Stimulated activated CD4-positive, alpha-beta T cell treated with anti-CD3 and anti-CD28 coated beads, Interleukin-15, amount 100 ng/mL, for 24 hours (primary cell): ENCODE measurements at places on chromosomes 11 and 22.

- DNase-seq, result peak; percentile 48
Measured at GRCh38 chr22:26592421-26592891, 2.5 kb upstream of the TPST2 start.

DNA sequence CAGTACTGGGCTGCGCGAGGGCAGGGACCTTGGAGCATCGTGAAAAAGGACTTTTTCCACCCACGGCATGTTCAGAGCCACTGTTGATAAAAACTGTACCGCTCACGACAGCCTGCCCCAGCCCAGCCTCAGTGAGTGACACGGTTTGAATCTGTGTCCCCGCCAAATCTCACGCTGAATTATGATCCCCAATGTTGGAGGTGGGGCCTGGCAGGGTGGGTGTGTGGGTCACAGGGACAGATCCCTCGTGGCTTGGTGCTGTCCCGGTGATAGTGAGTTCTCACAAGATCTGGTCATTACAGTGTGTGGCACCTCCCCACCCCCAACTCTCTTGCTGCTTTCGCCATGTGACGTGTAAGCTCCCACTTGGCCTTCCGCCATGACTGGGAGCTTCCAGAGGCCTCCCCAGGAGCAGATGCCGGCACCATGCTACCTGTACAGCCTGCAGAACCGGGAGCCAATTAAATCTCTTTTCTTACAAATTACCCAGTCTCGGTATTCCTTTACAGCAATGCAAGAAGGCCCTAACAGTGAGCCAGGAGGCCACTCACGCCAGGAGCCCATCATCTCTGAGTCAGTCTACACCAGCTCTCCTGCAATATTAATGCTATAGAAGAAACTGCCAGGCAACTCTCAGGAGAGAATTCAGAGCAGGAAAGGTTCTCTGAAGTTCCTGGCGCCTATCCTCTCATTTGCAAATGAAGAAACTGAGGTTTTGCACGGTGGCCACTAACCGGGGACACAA is 1.3 kb downstream of the TOLLIP start:
- no peak for DNase-seq

DNA sequence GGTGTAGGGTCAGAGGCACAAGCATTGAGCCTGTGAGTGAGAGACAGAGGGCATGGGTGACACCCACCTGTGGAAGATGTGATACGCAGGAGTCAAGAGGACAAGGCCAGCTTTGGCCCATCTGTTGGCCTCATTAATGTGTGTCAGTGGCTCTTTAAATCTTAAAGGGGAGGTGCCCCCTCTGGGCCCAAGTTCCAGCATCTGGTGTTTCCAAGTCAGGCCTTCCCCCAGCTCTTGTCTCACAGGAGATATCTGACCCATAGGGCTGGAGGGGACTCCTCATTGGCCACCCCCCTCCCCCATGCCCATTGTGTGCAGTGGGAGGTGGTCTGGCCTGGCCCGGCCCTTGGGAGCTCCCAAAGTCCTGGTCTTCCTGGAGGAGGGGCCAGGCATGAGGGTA is 8.9 kb downstream of the KCNK7 start:
- DNase-seq, result no peak

DNA sequence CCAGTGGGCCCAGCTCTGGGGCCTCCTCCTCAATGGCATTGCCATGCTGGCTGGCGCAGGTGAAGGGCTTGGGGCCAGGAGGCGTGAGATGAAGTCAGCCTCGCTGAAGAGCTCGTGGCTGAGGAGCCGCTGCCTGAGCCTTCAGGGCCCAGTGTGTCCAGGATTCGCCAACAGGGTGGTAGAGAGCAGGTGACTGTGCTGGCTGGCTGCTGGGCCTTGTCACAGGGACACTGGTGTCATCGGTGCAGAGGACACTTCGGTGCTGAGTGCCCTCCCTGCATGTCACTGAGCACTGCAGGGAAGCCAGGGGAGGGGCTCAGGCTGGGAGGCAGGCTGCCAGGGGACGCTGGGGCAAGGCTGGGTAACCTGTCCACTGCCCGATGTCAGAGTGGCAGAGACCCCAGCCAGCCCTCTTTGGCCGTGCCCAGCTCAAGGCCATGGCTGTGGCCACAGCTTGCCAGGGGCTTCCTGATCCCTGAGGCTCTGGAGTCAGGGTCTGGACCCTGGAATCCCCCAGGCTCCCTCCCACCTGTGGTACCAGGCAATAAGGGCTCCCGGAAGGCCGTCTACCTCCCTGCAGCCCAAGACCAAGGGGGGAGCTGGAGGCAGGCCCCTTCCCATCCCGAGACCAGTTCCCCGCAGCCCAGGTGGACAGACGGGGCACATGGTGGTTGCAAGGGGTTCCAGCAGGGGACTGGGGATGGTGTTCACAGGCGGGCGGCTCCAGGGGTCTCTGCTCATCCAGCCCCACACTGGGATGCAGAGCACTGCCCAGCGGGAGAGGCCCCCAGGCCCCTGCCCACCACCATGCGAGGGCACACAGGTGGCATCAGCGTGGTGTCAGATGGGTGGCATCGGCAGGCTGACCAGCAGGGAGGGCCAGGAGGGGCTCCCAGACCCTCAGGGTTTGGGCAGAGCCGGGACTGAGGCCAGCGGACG is 63.9 kb downstream of the ARFGAP3 start:
- no peak for DNase-seq

GRCh38 chr11:93477684-93478234 is 65.4 kb downstream of the SMCO4 start:
- no peak for DNase-seq

DNA sequence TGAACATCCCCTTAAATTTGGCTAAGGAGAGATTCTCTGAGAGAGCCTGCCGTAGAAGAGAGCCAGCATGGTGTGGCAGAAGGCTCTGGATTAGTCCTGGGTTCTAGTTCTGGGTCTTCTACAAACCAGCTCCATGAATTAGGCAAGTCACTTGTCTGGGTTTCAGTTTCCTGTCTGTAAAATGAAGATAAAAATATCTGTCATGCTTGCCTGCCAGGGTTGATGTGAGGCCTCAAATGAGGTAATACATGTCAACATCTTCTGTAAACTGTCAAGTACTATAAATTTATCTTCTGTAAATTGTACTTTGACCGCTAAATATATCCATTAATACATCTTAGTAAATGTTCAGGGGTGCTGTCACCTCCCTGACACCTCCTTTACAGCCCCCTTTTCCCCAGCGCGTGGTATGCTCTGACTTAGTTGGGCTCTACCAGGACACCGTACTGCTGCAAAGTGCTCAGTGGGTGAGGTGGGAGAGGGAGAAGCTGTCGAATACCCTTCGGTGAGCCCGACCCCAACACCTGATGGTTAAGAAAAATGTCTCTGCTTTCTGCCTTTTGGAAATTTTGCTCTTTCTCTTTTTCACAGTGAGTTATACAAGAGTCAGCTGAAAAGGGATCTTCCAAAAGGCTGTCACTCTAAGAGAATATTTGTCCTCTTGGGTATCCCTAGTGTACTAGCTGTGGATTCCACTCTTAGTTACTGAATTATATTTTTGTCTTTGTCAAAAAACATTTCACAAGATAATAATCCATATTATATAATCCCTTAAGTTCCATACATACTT is 15.0 kb downstream of the RBX1 start:
- DNase-seq, result no peak

GRCh38 chr11:83156144-83156995 is 561 bp upstream of the PCF11 start:
- DNase-seq, result peak; percentile 98

DNA sequence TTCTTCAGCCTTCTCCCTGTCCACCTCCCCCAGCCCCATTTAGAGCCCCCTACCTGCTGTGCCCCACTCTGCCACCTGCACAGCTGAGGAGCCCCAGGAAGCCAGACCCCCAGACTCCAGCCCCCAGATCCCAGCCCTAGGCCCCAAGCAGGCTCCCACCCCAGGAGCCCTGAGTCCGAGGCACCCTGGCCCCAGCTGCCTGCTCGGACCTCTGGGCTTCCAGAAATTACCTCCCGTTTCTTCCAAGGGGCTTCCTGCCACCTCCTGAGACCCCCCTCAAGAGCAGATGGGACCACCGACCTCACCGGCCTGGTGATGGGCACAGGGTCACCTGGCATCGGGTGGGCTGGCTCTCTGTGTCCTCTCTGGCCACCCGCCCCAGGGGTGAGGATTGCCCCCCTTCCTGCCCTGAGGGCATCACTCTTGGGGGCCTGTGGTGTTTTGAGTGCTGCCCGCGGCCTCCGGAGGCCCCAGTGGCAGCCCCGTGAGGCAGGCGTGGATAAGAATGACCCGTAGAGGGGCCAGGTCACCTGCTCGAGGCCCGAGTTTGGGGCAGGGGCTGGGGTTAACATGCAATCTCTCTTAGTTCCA is 18.3 kb upstream of the TALDO1 start:
- DNase-seq, result no peak

DNA sequence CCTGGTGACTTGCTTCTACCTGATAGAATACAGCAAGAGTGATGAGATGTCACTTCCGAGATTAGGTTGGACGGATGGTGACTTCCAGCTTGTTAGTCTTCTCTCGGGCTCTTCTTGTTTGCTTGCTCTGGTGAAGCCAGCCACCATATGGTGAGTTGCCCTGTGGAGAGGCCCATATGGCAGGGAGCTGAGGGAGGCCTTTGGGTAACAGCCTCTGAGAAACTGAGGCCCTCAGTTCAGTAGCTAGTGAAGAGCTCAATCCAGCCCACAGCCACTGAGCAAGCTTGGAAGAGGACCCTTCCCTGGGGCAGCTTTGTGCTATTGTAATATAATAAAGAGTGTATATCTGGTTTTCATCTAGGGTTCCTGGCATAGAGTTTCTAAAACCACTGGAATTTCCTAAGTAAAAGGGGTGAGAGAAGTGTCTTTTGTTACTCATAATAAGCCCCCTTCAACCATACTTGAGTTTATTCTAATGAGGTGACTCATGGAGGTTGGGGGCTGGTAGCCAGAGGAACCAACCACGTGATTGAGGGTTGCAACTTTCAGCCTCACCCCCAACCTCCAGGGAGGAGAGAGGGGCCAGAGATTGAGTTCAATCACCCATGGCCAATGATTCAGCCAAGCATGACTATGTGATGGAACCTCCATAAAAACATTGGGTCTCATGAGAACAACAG is 8.0 kb upstream of the TPCN2 start:
- peak; percentile 53 for DNase-seq

GRCh38 chr11:77189588-77190210 is 61.7 kb downstream of the MYO7A start:
- DNase-seq, result no peak

GRCh38 chr11:130166457-130166784 is 6.8 kb downstream of the ST14 start:
- DNase-seq, result no peak

- DNase-seq, result no peak
Measured at GRCh38 chr11:78752494-78752893, 177.8 kb upstream of the NARS2 start.

DNA sequence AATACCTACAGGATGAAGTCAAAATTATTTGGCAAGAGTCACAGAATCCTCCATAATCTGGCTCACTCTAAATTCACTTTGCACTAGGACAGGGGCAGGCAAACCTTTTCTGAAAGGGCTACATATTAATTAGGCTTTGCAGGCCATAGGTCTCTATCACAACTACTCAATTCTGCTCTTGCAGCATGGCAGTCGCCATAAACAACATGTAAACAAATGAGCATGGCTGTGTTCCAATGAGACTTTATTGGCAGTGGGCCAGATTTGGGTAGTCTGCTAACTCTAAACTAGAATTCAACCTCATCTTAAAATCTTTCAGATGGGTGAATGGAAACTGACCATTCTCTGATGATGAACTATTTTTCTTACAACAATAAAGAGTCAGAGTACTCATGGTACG is 5.8 kb downstream of the THRSP start:
- DNase-seq, result no peak

DNA sequence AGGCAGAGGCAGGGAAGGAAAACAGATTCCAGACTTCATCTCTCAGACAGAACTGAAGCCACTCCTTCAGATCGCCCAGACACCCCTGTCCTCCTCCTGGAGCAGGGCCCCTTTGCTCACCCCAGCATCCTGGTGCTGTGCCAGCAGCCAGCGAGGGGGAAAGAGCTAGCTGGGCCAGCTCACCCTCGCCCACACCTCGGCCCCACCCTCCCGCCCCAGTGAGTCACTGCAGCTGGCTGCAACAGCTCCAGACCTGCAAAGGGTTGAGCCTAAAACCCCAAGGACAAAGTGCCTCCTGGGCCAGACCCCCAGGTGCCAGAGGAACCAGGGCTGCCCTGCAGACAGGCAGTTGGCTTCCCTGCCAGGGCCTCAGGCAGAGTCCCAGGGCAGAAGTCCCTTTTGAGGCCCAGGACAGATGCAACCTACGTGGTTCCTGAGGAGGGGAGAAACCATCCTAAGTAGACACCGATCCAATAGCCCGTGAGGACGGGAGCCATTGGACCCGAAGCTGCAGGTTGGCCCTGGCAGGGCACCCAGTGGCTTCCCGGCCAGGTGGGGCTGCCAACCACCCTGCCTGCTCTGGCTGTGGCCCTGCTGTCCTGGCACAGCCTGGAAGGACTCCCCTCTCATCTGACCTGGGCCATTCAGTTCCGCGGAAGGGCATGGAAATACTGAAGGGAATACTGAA is 7.2 kb downstream of the AHNAK start:
- DNase-seq, result peak; percentile 74

GRCh38 chr11:133656082-133656635 is 123.9 kb upstream of the OPCML start:
- DNase-seq, result no peak

GRCh38 chr22:20957683-20958431 is 9.2 kb upstream of the AIFM3 start:
- no peak for DNase-seq

GRCh38 chr11:13781153-13781552 is 112.7 kb downstream of the FAR1 start:
- DNase-seq, result no peak

GRCh38 chr22:46278656-46279645 is 11.1 kb downstream of the TTC38 start:
- DNase-seq, result no peak

DNA sequence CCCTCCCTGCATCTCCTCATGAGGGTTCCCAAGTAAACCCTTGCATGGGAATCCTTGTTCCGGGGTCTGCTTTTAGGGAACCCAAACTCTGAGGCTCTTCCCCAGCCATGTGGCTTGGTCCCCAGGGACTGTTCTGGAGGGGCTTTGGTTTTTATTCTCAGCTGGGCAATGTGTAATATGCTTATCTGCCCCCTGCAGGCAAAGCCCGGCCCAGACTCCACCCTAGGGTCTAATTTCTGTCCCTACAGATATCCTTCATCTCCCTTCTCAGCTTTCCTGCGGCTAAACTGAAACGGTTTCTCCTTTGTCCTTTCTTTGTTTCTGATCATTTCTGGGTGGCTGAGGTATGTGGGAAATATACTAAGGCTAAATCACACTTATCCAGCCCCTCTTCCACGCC is 37.1 kb downstream of the TST start:
- DNase-seq, result no peak

- no peak for DNase-seq
Measured at GRCh38 chr11:61918251-61918937, 1.0 kb upstream of the RAB3IL1 start.

- no peak for DNase-seq
Measured at GRCh38 chr22:29798801-29799200, 31.6 kb downstream of the UQCR10 start.

GRCh38 chr11:116311206-116311605 is 461.6 kb downstream of the BUD13 start:
- no peak for DNase-seq
